Smooth muscle cell of the umbilical artery (primary cell): ENCODE measurements at places on chromosomes 16 and 17. TPM values are rescaled to one million over a fixed set of nuclear protein-coding genes. Genes with fewer than 3 reads are reported as not detected.

Gene PRR35
- total RNA-seq, result not detected in 2 replicates

Gene EXOC3L1
- total RNA-seq, result not detected in 2 replicates

Gene NEUROD2
- not detected in 2 replicates for total RNA-seq

Gene RASD1
- total RNA-seq, result 0.83 and 1.8 TPM in 2 replicates

Gene ADGRG1
- total RNA-seq, result 0.89 and 2.3 TPM in 2 replicates

Gene COX6A2
- not detected in 2 replicates for total RNA-seq

Gene PNMT
- not detected in 2 replicates for total RNA-seq

Gene CCL18
- not detected in 2 replicates for total RNA-seq

Gene WFDC1
- total RNA-seq, result 0.05 and 12.5 TPM in 2 replicates

Gene KRTAP2-1
- total RNA-seq, result not detected in 2 replicates

Gene CCL5
- under 0.01 and 0.14 TPM in 2 replicates for total RNA-seq

Gene TMIGD1
- total RNA-seq, result not detected in 2 replicates

Gene CRYM
- total RNA-seq, result 0.51 TPM in 1 of 2 replicates, not detected in the other

Gene COPS3
- total RNA-seq, result 79.3 and 90.7 TPM in 2 replicates

Gene ULK2
- 8.0 and 13.2 TPM in 2 replicates for total RNA-seq

Gene SMURF2
- 91.2 and 404 TPM in 2 replicates for total RNA-seq

Gene PRKCB
- total RNA-seq, result under 0.01 and 0.30 TPM in 2 replicates

Gene MAPK7
- total RNA-seq, result 16.6 and 33.9 TPM in 2 replicates

Gene CTRL
- total RNA-seq, result under 0.01 and 0.51 TPM in 2 replicates

Gene LHX1
- total RNA-seq, result not detected in 2 replicates

Gene MPP2
- 7.9 and 8.3 TPM in 2 replicates for total RNA-seq

Gene CCL7
- total RNA-seq, result 2.5 and 4.8 TPM in 2 replicates

Gene B4GALNT2
- total RNA-seq, result not detected in 2 replicates

Gene NATD1
- total RNA-seq, result 2.4 and 3.4 TPM in 2 replicates

Gene TMEM114
- total RNA-seq, result not detected in 2 replicates

Gene UMOD
- total RNA-seq, result not detected in 2 replicates
